ENCODE measurements at places on chromosomes 7 and 10. TPM values are rescaled to one million over a fixed set of nuclear protein-coding genes. Genes with fewer than 3 reads are reported as not detected.

The TLX1 gene
- 31.0 TPM for total RNA-seq

The FOXI2 gene
- not detected for total RNA-seq

The STEAP1B gene
- total RNA-seq, result 5.6 TPM

The PRLHR gene
- not detected for total RNA-seq

Measured in endothelial cell (in vitro differentiated cells).